ENCODE measurements at places on chromosomes 4 and X.

DNA sequence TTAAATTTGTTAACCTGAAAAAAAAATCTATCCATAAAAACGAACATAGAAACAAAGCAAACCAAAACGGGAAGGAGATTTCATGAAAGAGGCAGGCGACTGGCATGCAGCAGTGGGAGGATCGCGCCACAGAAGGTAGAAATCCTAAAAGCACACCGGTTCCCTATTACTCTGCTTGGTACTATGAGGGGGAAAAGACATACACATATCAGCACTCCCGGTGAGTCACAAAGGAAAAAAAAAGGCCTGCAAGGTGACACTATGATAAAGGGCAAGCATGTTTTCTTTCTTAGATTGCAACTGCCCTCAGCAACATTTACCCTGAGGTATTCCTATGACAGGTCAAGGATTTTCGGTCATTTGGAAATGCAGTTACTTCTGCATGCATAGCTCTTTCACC, 60.6 kb upstream of the NAP1L5 start:
- no peak for DNase-seq

- no peak for DNase-seq
These were observed 159.9 kb upstream of the DIPK2B start for GRCh38 chrX:45360571-45360970.

DNA sequence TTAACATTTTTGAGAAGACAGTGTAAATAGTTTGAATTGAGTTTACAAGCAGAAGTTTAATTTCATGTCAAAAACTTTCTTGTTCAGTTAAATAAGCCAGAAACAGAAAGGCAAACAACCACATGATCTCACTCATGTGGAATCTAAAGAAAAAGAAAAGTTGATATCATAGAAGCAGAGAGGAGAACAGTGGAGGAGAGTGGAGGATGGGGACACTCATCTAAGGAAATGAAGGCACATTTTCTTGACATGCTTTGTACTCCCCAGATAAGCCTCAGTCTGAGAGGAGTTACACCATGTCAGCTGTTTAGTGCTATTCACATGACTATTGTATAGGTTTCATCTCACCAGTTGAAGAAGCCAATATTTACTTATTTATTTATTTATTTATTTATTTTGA, 13.5 kb downstream of the SNCA start:
- no peak for DNase-seq

GRCh38 chr4:8283631-8284121, 14.1 kb downstream of the HTRA3 start:
- DNase-seq = no peak

DNA sequence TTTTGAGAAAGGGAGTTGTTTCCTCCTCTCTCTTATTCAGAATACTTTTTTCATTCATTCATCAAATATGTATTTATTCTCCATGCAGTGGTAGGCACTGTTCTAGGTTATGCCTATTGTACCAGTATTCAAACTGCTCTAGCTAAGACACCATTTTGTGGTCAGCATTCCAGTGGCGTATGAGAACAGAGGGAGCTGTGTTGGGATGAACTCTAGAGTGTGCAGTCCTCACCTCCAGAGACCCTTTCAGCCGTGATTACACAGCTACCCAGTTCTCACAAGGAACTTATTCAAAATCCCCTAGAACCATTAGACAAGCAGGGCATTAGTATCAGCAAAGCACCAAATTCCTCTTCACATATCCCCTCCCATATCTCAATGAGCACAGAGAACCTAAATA, 4.2 kb downstream of the TLR1 start:
- DNase-seq = no peak

- DNase-seq = no peak
These were observed 301.9 kb upstream of the HS3ST1 start for GRCh38 chr4:11730545-11730944.

DNA sequence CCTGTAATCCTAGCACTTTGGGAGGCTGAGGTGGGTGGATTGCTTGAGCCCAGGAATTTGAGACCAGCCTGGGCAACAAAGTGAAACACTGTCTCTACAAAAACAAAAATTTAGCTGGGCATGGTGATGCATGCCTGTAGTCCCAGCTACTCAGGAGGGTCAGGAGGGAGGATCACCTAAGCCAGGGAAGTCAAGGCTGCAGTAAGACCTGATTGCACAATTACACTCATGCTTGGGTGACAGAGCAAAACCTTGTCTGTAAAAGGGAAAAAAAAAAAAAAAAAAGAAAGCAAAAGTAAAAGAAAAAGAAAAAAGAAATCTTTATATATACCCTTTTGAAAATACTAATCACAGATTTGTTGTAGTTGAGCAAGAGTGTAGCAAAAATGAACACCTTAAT, 801.0 kb upstream of the IGFBP7 start:
- DNase-seq = no peak

DNA sequence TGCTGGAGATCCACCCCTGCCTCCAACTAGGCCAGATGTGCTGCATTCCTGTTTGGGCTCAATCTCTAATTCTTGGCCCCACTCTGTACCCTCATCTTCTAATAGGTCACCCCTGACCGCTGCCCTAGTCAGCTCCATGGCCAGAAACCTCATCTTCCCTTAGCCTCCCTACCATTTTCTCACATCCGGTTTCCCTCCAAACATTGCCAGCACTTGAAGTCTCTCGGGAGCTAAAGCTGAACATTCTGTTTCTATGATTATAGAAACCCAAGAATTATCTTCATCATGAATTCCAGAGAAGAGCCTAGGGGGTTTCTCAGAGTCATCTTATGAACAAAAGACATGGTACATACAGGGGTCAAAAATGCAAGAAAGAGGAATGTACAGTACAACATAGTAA, 179.7 kb downstream of the AMELX start:
- DNase-seq = no peak

- no peak for DNase-seq
These were observed 102.1 kb upstream of the EDNRA start for GRCh38 chr4:147378780-147379179.

DNA sequence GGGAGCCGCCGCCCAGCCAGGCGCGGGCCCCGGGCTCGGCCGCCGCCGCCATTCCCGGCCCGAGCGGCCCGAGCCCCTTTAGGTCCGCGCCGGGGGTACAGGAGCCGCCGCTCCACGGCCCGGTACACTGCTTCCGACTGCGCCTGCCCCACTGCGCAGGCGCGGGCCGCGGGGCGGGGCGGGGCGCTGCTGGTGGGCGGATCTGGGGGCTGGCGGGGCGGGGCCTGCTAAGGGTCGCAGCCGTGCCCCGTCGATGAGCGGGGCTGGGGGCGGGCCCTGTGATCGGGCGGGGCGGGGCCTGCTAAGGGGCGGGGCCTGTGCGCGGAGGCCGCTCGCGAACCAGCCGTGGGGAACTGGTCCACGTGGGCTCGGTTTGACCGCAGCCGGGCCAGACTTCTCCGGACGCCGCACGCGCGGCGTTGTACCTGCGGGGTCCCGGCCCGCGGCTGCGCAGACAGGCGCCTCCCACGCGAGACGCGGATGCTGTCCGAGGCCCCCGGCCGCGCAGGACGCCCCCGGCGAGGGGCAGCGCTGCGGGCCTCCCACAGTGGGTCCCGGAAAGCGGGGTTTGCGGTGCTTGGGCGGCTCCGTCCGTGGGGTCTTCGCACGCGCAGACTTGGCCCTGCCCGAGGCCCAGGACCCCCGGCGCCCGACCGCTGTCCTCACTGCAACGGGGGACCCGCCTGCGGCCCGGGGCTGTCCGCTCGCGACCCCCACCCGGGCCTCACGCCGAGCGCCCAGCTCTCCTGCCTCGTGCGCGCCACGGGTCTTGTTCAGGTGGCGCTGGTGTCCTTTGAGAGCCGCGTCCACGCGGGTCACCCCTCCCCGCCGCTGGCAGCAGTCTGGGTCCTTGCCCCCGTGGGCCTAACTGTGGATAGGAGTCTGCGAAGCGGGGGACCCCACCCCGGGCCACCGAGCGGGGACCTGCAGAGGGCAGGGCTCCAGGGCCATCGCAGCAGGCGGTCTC, at the start of gene DGKQ:
Gene DGKQ (minus strand): TSS at position 139 of the 967 bp plus-strand sequence. CDS start 87 bp downstream, at position 52.
- peak; percentile 86 for DNase-seq

- DNase-seq = no peak
These were observed 664 bp downstream of the PRSS12 start for GRCh38 chr4:118351851-118352827.

- DNase-seq = no peak
These were observed 1330.6 kb upstream of the ADGRL3 start for GRCh38 chr4:59869559-59869958.

DNA sequence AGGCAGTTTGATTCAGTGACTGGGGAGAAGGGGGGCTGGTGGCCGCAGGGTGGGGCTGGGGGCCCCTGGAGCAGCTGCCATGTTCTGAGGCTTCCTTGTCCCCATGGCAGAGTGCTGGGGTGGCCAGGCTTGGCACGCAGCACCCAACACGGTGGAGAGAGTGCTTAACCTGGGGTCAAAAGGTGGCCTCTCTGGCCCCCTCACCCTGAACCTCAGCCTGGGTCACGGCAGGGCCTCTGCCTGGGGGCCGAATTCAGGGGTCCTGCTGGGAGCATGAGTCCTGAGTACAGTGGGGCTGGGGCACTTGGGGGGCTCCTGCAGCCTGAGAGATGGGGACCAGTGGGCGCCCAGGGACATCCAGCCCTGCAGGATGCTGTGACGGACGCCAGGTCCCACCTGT, 19.9 kb downstream of the FGFRL1 start:
- no peak for DNase-seq

- no peak for DNase-seq
These were observed 322.5 kb upstream of the GATB start for GRCh38 chr4:152083338-152083737.

- DNase-seq = peak; percentile 89
These were observed 605 bp downstream of the ANXA5 start for GRCh38 chr4:121696170-121696580.

DNA sequence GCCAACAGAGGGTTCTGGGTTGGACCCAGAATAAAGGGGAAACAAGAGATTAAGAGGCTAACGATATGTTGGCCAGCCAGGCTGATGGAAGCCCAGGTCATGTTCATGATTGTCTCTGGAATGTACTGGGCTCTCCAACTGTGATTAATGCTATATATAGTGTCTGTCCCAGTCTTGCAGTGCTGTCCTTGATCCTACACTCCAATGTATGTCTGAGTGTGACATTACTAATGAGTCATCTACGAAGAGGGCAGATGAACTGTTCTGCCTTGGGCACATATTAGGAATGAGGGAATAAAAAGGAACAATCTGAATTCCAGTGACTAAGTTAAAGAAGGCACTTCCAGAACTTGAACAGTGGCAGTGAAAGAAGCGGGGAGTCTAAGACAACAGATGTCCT, 142.1 kb downstream of the PDGFRA start:
- DNase-seq = no peak

DNA sequence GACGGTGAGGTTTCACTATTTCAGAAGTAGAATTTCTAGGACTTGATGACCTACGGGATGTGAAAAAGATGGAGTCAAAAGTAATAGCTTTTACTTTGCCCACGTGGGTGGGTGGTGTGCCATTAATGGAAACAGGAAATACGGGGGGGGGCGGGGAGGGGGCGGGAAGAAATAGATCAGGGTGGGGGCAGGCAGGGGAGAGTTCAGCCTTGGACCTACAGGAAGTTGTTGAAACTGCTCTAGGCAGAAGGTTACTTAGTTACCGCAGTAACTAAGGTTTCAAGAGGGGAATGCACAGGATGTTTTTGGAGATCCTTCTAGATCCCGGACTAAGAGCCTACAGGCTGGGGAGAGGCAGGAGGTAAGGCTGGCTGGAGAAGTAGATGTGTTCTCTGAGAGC, 3.6 kb upstream of the FHL1 start:
- DNase-seq = no peak

DNA sequence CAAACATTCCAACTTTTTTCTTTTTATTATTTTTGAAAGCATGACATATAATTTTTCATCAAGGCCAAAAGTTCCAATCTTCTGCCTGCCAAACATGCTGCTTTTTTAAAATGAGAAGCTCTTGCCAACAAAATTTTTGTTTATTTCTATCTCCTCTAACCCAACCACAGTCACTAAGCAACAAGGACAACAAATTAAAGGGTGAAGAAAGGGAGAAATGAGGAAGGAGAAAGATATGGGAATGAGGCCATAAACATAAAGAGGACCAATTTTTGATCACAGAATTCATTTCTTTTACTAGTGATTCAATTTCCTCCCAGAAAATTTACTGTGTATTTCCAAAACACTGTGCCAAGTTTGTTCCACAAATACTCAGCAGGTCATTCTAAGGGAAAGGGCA, 537.0 kb upstream of the DIAPH2 start:
- no peak for DNase-seq

DNA sequence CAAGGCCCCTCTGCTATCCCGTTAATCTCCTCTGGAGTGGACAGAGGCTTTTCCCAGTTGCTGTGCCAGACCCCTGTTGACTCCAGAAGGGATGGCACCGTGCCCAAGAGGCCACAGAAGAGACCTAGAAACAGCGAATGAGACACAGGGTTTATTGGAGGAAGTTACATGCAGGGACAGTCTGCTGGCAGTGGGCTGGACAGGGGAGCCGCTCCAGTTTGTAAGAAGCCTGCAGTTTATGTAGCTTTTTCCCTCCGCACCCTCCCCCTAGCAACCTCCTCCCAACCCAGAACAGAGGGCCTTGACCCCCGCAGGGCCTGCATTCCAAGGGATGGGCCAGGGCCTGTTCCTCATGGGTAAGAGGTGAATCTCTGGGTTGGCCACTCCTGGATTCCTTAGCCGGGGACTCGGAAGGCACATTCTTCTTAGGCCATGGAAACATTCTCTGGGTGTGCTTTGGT, 216.8 kb upstream of the PSAPL1 start:
- DNase-seq = peak; percentile 52

DNA sequence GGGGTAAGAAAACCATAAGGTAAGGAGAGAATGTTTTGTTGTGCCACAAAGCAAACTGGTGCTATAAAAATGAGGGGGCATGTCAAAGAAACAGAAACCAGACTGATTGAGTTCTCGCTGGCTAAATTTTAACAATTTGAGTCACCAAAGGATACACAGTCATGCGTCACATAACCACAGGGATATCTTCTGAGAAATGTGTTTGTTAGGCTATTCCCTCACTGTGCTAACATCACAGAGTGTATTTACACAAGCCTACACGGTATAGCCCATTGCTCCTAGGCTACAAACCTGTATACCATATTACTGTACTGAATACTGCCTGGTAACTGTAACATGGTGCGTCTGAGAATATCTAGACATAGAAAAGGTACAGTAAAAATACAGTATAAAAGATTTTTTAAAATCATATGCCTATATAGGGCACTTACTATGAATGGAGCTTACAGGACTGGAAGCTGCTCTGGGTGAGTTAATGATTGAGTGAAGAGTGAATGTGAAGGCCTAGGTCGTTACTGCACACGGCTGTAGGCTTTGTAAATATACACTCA, 50.1 kb downstream of the FBXW7 start:
- DNase-seq = no peak

DNA sequence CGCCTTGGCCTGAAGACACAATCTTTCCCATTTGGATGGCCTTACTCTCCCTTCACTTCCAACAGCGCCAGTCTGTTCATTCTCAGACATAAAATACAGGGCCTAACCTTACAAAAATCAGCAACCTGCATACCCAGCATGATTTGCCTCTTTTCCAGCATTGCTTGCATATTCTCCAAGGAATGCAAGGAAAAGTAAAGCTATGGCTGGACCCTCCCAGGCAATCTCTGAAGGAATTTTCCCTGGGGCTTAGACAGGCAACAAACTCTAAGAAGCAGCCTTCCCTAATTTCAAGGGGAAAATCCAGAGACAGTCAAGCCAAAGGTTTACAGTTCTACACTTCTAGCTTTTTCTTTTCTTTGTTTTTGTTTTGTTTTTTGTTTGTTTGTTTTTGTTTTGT, 3.6 kb downstream of the DCTD start:
- no peak for DNase-seq

GRCh38 chr4:123418351-123418931, 21.8 kb downstream of the SPRY1 start:
- DNase-seq = no peak

GRCh38 chr4:78552389-78553042, 946 bp downstream of the ANXA3 start:
- DNase-seq = no peak
